Epithelial cell of esophagus (primary cell): ENCODE measurements at places on chromosomes 16 and 17.

- DNase-seq = no peak
Measured at GRCh38 chr17:74303305-74303704, 22.7 kb upstream of the KIF19 start.

DNA sequence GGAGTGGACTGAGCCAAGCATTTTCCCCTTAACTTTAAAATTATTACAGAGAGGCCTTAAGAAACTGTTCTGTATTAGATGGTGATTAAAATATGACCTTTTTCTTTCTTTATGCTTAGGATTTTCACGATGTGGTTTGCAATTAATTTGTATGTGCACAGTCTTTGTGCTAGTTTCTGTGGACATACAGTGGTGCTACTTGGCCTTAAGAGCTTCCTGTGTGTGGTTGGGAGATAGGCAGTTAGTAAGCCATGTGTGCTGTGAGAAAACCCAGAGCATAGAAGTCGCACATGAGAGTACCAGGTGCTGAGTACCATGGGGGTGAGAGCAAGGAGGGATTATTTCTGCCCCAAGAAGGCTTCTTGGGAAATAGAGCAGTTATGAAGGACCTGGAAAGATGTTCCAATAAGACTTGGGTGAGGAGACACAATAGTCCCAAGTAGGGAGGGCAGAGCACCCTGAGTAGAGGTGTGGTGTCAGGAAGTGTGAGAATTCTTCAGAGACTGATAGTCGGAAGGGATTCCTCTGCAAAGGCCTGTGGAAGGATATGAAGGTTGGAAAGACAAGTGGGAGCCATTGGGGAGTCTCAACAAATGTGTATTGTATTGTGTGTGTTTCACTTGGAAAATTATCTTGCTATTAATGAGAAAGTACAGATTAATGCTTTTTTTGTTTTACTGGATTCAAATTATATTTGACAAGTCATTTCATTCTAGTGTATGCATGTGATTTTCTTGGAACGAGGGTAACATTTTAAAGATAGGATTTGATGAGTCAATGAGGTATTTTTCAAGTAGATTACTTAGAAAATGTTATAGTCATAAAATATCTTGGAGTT is 239.9 kb downstream of the PRKCA start:
- peak; percentile 25 for DNase-seq

GRCh38 chr16:52906281-52906680 is 146.4 kb downstream of the CHD9NB start:
- peak; percentile 36 for DNase-seq

GRCh38 chr16:77596261-77596660 is 126.1 kb upstream of the NUDT7 start:
- peak; percentile 17 for DNase-seq

DNA sequence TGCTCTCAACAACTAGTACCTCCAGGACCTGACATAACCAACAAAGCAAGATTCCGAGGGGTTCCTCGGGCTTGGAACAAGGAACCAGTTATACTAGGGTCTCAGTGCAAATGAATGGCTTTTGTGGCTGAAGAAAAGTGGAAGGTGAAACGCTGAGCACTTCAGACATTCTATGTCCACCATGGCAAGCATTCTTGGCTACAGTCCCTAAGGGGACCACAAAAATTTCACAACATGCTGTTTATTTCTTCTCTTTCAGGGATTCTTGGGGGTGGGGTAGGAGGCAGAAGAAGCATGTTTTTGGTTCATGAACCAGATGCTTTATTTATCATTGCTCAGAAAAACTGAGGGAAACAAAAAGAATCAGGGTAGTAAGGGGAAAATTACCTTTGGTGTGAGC is 479.9 kb upstream of the CDH11 start:
- no peak for DNase-seq

DNA sequence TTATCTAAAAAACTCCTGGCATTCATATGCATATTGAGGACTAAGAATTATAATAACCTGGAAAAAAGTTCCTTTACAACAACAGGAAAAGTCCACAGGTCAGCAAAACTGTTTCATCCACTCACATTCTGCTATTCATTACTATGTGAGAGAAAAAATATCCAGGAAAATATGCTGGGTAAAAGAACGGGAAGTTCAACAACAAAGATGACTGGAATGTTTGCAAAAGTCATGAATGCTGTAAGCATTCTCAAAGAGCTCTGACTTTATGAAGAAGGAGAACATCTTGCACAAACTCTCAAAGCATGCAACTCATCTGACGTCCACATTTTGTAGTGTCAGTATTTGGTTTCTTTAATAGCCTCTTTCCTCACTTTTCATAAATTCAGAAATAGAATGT is 56.9 kb upstream of the ALDH3A1 start:
- DNase-seq = no peak

GRCh38 chr16:74298104-74298503 is 1.5 kb downstream of the PSMD7 start:
- DNase-seq = peak; percentile 66

GRCh38 chr16:15545544-15545943 is 97.4 kb downstream of the MARF1 start:
- DNase-seq = no peak

GRCh38 chr16:65318138-65318537 is 196.3 kb upstream of the CDH11 start:
- no peak for DNase-seq

DNA sequence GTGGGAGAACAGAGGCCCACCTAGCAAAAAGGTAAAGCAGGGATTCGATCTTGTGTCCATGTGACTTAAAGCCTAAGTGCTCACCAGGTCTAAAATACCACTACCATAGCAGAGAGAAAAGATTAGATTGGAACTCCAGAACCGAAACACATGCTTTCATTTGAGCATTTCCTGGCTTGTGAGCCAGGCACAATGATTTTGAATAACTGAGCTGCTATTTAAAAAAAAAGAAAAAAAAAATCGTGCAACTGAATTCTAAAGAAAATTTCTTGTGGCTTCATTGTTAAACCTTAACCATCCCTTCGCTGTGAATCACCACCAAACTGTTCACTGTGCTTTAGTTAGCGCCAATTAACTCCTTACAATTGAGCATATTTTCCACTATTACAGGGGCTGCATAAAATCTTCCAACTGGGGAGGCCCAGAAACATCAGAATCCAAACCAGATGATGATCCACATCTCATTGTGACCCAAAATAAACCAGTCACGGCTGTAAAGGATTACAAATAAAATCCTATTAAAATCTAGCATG is 366.4 kb upstream of the ERCC4 start:
- DNase-seq = no peak

- DNase-seq = peak; percentile 47
Measured at GRCh38 chr16:29023279-29024277, 38.7 kb downstream of the LAT start.

DNA sequence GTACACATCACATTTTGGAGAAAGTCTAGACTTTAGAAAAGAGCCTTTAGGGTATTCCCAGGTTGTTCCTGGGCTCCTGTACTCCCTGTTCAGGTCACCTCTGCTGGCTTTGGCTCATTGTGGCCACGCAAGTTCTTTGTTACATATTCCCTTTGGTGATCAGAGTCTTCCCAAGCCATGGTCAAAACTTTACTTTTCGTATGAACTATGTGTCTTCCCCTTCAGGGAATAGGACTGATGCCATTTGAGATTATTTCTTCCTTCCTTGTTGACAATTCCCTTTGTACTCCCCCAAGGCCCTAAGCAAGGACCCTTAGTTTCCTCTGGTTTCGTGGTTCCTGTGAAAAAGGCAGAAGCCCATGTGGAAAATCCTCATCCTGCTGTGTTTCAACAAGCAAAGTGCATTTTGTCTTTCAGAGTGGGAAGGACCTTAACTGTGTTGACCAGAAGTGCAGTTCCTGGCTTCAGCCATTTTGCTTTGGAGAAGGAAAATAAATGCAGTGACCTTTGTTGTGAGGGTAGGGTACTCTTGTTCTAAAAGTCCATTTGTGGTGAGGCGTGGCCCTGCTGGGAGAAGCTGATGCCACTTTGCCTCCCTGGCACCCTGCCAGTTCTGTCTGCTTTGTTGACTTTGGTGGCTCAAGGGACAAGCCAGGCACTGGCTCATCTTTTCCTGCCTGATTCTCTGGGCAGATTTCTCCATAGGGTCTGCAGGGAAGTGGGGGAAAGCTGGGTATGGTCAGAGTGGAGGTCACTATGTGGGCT is 55.1 kb downstream of the ZNRF1 start:
- no peak for DNase-seq

DNA sequence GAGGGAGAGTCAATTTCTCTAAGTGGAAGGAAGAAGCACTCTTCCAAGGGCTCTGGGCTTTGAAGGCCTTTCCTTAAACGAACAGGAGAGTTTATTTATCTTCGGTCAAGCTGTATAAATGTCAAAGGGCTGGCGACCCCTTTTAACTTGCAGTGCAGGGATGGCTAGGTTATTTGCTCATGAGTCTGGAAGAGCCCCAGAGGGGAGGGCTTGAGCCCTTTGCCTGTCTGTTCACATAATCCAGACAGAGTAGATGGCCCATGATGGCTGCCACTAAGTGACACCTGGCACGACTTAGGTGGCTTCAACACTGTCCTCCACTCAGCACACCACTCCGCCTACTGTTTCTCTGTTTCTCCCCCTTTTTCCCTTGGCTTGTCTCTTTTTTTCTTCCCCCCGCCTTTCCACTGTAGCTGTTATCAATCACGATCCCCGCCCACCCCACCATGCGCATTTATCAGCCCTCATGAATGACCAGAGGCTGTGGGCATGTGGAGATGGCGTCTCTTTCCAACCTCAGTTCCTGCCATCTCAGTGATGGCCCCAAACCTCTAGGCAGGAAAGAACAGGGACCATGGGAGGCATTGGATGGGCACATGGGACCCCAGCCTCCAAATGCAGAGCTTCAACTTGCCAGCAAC is 408.7 kb upstream of the TNRC6C start:
- DNase-seq = no peak

DNA sequence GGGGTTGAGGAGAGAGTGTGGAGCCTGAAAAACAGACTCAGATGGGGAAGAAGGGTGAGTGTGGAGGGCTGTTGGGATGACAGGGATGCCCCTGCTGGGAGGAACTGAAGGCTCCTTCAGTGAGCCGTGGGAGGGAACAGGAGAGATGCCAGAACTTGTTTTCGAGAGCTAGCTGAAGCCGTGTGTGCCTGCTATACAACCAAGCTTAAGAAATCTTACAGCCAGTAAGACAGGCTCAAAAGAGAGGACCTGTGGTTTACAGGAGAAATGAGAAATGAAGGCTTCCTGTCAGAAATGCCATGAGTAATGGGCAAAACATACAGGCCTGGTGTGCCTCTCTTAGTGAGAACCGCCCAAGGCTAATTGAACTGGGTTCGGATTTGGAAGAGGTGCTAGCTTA is 99.6 kb downstream of the SPACA3 start:
- peak; percentile 91 for DNase-seq

- DNase-seq = no peak
Measured at GRCh38 chr16:82037251-82037650, 2.2 kb downstream of the HSD17B2 start.

GRCh38 chr16:27426423-27427408 is 24.7 kb downstream of the IL21R start:
- peak; percentile 90 for DNase-seq

DNA sequence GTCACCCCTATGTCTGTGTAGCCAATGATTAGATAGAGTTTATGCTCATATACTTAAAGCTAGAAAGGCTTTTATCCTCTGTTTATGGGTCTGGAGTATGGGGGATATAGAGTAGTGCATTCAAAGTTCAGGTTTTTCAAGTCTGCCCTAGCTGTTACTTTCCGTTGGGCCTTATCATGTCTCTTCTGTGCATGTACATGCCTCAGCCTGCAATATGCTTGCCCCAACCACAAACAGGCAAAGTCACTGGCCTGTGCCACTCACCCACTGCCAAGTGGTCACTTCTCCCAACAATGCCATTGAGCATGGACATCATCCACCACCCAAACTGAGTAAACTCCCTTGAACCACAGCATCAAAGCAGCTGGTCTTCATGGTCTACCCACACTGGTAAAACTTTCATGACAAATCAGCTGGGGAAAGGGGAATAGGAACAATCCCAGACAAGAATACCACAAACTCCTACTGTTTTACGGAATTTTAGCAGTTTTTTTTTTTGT is 70.3 kb upstream of the C17orf78 start:
- peak; percentile 87 for DNase-seq

- no peak for DNase-seq
Measured at GRCh38 chr17:69854225-69854780, 220.7 kb upstream of the KCNJ16 start.

DNA sequence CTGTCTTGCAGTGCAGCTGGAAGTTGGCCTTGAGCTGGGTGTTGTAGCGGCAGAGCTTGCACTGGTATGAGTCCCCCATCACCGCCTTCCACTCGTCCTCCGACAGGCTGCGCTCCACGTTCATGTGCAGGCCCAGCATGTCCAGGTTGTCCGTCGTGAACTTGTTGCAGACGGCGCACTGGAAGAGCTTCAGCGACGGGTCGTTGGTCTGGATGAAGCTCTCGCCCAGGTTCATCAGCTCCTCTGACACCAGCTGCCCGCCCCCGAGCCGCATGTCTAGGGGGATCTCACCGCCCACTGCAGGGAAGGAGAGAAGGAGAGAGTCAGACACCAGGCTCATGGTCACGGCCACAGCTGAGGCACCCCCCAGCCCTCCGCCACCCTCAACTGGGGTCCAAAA is 97.3 kb downstream of the ZFHX3 start:
- no peak for DNase-seq

- DNase-seq = peak; percentile 81
Measured at GRCh38 chr17:66431910-66432309, 129.5 kb downstream of the PRKCA start.

GRCh38 chr16:71645450-71645849 is 19.5 kb downstream of the MARVELD3 start:
- DNase-seq = peak; percentile 71

GRCh38 chr17:20988896-20989295 is 53.9 kb downstream of the USP22 start:
- DNase-seq = no peak

DNA sequence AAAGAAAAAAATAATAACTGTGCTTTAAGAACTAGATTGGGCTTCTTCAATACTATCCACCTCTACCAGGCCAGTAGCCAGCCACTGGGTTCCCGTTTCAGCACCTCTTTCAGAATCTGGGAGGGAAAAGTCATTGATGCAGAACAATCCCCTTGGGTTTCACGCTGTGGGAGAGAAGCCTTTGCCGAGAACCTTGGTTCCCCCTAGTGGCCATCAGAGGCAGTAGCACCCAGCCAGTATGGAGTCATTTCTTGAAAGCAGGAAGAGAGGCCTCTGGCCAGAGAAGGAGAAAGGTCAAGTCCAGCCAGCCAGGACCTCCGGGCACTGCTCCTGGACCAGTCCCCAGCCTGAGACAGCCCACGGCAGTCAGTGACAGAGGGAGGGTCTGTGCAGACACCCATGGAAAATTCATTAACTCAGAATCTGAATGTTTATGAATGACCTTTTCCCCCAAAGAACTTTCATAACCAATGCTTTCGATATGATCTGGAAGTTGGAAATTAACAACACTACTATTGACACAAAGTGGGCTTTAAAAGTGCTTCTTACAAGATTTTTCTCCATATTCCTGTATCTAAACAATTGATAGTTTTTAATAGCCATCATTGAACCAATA is 51.2 kb upstream of the CDH5 start:
- peak; percentile 74 for DNase-seq

GRCh38 chr16:69329369-69330285 is 761 bp downstream of the PDF start:
- DNase-seq = peak; percentile 60
